ENCODE measurements at places on chromosomes 3 and 15.

GRCh38 chr3:170056710-170057454 is 19.1 kb downstream of the GPR160 start:
- peak; percentile 84 for DNase-seq

GRCh38 chr3:39343760-39344159 is 14.3 kb downstream of the CCR8 start:
- peak; percentile 50 for DNase-seq

GRCh38 chr3:155517903-155518302 is 224.4 kb upstream of the STRIT1 start:
- no peak for DNase-seq

DNA sequence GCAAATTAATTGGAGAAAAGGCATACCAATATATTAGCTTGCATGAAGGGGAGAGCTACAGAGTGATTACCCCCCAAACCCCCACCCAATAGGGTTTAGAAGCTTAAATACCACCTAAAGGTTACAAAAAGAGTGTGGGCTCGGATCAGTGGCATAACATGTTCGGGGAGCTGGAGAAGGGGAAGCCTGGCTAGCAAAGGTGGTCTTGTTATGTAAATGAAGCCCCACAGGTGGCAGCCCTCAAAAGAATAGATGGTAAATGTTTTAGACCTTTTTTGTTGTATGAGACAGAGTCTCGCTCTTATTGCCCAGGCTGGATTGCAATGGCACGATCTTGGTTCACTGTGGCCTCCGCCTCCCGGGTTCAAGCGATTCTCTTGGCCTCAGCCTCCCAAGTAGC is 10.9 kb upstream of the PXK start:
- DNase-seq: no peak

GRCh38 chr3:33016846-33017405 is 65.5 kb downstream of the CCR4 start:
- DNase-seq: no peak

- no peak for DNase-seq
These were observed 1041.4 kb downstream of the NTRK3 start for GRCh38 chr15:87215100-87215499.

DNA sequence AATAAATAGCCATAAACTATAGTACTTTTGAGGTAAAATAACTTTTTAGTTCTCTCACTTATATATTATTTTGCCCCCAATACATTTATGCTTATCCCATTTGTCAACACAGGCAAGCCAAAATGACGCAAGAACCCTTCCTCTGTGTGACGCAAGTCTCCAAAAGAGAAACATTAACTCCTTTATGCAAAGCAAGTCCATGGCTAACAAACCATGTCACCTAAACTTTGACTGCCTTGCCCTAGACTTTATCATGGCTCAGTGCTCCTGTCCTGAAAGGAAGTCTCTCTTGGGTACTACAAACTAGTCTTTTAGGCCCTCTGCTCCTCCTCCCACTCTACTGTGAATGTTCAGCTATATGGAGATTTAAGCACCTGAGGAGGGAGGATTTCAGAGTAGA is 230.5 kb downstream of the UNC13C start:
- DNase-seq: no peak

GRCh38 chr3:31172336-31172735 is 277.9 kb upstream of the GADL1 start:
- DNase-seq: no peak

DNA sequence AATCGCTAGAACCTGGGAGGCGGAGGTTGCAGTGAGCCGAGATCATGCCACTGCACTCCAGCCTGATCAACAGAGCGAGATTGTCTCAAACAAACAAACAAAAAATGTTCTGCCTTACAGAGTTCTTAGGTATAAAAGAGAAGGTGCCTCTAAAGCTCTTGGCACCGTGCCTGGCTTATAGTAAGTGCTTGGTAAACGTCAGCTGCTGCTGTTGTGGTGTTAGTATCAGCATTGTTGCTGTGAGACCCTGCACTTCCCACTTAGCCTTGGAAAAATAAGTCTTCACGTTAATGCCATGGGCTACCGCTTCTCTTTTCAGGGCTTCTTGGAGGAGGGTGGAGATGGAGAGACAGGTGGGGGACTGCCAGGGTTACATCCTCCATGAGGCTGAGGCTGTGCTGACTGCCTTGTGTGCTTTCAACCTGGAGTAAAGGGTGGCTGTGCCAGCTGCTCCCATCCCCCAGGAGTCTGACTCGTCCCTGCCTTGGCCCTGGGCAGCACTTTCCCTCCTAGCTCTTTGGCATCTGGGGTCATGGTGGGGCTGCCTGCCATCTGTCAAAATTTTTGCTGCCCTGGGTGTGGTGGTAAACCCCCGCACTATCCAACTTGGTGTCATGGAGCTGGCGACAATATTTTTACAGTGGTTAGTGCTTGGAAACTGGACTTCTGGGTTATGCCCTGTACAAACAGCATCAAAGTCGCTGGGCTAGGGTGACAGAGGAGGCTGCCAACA is 17.8 kb downstream of the FLNB start:
- DNase-seq: no peak

- DNase-seq: no peak
These were observed 14.1 kb upstream of the SLC35G2 start for GRCh38 chr3:136804813-136805212.
